ENCODE measurements at places on chromosomes 7 and 10. TPM values are rescaled to one million over a fixed set of nuclear protein-coding genes. Genes with fewer than 3 reads are reported as not detected.

Gene SERPINE1
- 328 TPM for total RNA-seq

Gene SFXN3
- total RNA-seq = 81.0 TPM

Gene TRPV5
- not detected for total RNA-seq

Gene NKX1-2
- not detected for total RNA-seq
